ENCODE measurements at places on chromosomes 5 and 9.

DNA sequence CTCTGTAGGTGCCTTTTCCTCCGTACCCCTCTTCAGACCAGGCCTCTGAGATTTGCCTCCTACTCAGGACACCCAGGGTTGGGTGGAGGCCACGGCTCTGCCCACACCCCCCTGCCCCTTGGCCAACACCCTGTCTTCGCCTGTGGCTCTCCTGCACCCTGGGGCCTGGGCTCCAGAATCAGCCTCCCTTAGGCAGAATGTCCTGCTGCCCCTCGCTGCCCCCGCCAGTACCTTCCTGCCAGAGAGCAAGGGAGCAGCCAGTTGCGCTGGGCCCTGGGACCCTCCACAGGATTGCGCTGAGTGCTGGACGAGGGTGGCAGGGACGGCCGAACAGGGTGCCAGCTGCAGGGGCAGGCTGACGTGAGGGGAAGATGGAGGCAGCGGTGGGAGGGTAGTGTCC is 53.5 kb downstream of the COL5A1 start:
- DNase-seq: no peak

GRCh38 chr5:32707418-32707997 is 3.6 kb upstream of the NPR3 start:
- no peak for DNase-seq

- no peak for DNase-seq
These were observed 82.6 kb downstream of the PBX3 start for GRCh38 chr9:125829743-125830142.

GRCh38 chr9:133484671-133485437 is 6.0 kb upstream of the SLC2A6 start:
- DNase-seq: peak; percentile 54

GRCh38 chr9:124436320-124436719 is 13.9 kb upstream of the ADGRD2 start:
- DNase-seq: no peak

DNA sequence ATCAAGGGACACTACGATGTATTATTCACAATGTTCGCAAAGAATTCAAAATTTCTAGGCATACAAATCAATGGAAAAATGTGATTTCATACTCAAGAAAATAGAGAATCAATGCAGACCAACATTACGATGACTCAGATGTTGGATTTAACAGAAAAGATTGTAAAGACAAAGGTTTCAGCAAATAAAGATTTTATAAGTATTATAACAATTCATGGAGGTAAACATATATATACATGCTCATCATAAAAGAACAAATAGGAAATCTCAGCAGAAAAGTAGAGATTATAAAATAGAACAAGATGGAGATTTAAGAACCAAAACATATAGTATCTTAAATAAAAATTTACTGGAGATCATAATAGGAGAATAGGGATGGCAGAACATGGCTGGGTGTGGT is 93.4 kb upstream of the JAK2 start:
- no peak for DNase-seq

DNA sequence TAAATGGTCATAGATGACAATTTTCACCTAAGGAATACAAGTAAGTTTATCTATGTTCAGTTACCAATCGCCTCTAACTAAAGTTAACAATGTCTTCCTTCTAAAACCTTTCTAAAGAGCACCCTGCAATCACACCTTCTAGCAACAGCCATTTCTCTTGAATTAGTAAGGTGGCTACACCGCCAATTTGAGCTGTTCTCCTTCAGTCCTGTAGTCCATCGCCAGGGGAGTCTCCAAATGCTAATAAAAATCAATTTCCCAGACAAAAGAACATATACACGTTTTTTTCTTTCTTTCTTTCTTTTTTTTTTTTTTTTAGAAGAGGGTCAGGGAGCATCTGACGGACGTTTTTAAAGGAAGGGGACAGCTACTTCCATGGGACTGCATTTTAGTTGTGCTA is 729 bp upstream of the RORB start:
- no peak for DNase-seq

DNA sequence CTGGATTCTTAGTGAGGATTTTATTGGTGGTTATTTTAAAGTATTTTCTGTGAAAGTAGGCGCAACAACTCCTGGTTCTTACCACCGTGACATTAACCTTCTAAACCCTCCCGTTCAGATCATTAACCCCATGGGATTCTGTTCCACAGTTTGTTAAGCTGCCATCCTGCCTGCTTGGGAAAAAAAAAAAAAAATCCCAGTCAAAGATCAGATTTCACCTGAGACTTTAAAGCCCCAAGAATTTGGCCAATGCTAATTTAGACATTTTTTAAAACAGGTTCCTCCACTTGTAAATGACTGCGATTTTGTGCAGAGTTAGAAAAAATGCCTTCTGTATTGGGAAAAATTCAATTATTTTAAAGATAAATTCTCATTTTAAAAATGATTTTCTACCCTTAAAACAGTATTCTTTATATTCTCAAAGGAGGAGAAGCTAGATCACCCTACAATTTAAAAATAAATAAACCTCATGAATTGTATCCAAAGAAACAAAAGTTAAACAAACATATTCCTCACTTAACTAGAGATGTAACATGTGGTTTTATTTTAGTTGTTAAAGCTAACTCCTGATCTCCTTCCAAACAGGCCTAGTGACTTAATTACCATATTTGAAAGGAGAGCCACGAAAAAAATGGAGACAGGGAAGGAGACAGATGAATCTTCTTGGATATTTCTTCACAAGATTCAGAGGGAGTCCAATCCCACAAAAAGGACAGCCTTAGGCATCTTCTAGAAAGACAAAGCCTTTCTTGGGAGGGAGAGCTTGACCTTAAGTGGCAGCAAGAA is 93.1 kb upstream of the IFNK start:
- no peak for DNase-seq

DNA sequence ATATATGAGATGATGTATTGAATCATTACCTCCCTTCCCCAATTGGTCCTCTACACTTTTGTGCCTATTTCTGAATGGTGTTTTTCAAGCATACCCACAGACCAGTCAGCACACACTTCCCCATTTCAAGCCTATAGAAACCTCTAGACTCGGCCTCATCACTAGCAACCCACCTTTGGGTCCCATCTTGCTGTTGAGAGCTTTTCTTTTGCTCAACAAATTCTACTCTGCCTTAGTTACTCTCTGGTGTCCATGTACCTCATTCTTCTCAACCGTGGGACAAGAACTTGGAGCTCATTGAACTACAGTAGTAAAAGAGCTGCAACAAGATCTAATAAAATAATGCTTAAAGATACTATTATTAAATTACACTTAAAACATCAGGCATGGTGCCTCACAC is 49.0 kb upstream of the KDM4C start:
- no peak for DNase-seq

- no peak for DNase-seq
These were observed 94.9 kb downstream of the DENND1A start for GRCh38 chr9:123834889-123835562.

GRCh38 chr9:115183436-115183835 is 65.5 kb upstream of the TNC start:
- no peak for DNase-seq

GRCh38 chr9:135906291-135907005 is 898 bp downstream of the CAMSAP1 start:
- no peak for DNase-seq

GRCh38 chr5:43839218-43839617 is 236.2 kb downstream of the NNT start:
- DNase-seq: no peak

- DNase-seq: no peak
These were observed 255.2 kb downstream of the PDZD2 start for GRCh38 chr5:31894141-31894540.

DNA sequence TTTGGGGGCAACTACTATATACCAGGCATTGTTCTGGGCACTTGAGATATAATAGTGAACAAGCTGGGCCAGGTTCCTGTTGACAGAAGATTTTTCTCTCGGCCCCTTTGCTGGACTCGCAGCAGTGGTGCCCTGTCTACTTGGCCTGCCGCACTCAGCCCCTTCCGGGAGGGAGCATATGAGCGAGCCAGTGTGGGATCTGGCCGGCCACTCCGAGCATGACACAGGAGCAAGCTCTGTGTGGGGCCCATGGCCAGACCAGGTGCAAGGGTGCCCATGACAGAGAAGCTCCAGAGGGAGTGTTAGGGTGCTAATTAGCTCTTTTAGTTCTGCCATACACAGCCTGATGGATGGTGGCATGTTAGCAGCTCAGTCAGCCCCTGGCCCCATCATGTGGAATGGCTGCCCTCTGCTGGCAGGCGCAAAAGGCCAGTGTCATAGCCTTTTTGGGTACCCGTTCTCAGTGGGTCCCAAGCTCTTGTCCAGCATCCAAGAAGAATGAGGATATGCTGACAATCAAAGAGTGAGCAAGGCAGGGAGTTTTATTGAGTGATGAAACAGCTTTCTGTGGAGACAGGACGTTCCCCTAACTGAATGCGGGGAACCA is 9.3 kb upstream of the KIF4B start:
- DNase-seq: peak; percentile 15

DNA sequence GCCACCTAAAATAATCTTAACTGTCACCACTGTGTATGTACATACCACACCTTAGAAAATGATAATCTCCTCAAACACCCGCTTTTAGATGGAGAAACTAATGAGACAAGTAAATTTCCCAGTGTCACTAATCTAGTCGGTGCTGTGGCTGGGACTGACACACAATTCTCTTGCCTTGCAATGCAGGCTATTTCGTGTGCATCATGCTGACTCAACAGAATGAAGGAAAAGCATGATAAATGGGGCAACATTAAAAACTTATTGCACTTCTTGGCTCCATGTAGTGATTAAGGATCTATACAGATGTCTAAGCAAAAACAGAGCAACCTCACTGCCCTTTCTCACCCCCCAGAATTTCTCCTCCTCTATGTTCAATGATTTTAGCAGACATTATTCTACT is 677.9 kb downstream of the DTWD2 start:
- DNase-seq: no peak

DNA sequence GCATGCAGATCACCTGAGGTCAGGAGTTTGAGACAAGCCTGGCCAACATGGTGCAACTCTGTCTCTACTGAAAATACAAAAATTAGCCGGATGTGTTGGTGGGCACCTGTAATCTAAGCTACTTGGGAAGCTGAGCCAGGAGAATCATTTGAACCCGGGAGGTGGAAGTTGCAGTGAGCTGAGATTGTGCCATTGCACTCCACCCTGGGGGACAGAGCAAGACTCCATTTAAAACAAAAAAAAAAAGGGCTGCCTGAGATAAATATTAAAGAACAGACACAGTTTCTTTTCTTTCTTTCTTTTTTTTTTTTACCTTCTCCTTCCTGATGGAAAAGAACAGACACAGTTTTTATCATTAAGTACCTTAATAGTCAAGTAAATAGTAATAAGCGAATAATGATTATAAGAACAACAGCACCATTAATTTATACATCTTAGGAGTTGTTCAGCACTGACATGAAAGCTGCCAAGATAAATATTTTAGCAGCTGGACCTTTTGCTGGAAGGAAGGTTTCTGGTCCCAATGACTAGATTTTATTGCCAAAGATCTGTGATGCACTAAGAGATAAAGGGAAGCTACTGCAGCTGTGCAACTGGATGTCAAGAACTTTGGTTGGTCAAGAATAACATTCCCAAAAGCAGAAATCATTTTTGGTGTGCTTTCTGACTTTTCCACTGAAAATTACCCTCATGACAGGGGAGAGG is 7.0 kb downstream of the CENPP start:
- DNase-seq: no peak

DNA sequence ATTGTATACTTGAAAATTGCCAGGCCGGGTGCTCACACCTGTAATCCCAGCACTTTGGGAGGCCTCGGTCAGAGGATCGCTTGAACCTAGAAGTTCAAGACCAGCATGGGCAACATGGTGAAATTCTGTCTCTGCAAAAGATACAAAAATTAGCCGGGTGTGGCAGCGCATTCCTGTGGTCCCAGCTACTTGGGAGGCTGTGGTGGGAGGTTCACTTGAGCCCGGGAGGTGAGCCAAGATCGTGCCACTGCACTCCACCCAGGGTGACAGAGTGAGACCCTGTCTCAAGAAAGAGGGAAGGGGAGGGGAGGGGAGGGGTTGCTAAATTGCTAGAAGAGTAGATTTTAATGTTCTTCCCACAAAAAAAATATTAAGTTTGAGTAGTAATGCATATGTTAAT is 53.2 kb downstream of the FNBP1 start:
- DNase-seq: no peak

DNA sequence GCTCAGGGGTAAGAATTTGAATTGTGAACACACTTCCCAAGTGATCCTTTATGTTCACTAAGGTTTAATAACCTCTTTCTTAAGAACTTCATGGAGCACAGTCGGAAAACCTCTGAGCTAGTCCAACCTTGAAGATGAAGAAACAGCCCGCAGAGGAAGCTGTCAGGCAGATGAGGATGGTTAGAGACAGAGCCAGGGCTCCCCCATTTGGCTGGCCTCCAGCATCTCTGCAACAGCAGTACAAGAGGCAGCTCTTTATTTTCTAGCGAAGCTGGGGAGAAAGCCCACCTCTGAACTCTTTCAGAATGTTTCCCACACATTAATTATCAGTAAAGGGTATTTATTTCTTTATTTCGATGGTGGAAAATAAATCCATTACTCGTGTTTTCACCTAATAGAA is 350.8 kb downstream of the DMRT2 start:
- DNase-seq: no peak

DNA sequence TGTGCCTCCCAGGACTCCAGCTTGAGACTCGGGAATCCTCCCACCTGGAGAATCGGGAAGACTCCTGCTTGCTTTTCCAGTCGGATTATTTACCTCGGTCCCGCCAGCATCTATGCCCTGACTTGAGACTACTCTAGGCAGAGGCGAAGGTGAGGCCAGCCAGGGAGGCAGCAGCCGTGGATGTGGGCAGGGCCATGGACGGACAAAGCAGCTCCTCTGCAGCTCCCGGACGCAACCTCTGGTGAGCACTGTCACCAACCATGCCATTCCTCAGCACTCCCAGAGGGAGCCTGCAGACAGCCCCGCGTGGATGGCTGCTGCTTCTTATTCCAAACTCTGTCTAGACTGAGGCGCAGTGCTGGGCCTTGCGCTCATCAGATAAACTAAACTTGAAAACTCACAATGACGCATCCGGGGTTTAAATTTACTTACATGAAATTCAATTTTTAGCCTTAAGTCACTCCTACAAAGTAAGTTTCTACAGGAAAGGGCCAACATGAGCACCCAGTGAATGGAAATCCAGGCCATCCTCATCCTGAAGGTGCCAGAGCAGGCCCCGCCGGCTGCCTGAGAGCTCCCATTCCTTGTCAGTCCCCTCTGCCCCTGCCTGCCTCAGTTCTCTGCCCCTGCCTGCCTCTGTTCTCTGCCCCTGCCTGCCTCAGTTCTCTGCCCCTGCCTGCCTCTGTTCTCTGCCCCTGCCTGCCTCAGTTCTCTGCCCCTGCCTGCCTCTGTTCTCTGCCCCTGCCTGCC is 17.8 kb downstream of the MED10 start:
- DNase-seq: no peak

DNA sequence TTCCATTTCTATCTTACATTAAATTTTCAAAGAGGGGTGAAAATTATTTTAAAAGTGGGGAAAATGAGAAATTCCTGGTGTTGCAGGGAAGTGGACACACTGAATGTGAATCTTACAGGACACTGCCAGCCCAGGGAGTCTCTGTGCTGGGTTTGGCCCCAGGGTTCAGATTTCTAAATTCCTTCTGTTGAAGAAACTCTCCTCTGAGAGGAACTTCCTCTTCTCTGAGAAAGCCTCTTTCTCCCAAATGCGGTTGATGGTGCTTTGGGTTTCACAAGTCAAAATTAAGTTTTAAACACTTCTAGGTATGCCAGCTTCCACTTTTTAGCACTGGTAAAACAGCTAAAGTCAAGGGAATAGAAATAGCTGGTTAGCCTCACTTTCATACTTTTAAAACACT is 317.9 kb upstream of the ITGA1 start:
- no peak for DNase-seq

All from WERI-Rb-1 (cell line).